ENCODE measurements at places on chromosomes 5 and 9. TPM values are rescaled to one million over a fixed set of nuclear protein-coding genes. Genes with fewer than 3 reads are reported as not detected.

Gene FAM221B
- total RNA-seq = not detected

- no peak overlapping the region for H3K27ac ChIP-seq
- H3K27me3 ChIP-seq = no peaks in the 10 kb centered on the region
- no peak for DNase-seq
- H3K4me3 ChIP-seq = no peak overlapping the region
- H3K4me1 ChIP-seq = no peaks in the 10 kb centered on the region
Measured at GRCh38 chr5:39370555-39371366, 6.5 kb upstream of the C9 start.

Gene PRLR
- 0.05 TPM for total RNA-seq

Gene LCN10
- not detected for total RNA-seq

Gene CARTPT
- total RNA-seq = not detected

DNA sequence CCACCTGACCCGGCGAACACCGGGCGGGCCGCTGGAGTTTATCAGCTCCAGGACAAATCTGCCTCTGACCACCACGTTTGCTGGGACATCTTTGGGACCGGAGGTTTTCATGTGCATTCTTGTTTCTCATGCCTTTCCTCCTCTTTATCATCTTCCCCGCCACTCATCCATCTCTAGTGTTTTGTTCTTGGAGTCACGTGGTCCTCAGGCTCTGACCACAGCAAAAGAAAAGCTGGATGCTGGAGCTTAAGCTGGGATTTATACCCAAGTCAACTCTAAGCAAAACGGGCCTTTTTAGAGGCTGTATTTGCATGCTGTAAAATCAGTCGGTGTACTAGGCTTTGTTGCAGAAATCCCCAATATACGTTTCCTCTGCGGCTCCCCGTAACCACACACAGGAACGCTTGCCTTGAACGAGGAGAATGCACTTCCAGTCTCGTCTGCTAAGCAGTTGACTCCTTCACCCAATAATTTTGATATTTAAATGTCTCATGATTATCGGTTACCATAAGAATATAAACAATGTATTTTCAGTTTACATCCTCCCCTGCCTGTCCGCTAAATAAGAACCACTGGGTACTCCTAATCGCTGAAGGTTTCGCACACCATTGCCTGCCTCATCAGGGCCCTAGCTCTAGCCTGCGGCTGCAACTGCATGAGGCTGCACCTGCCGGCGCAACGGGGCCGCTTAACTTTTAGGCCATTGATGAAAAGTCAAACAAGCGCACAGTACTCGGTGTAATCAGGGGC lies 560 bp upstream of the NDUFS6 start:
- H3K27ac ChIP-seq = peak overlapping the region; percentile 81
- H3K4me3 ChIP-seq = peak overlapping the region; percentile 79
- no peaks in the 10 kb centered on the region for H3K27me3 ChIP-seq
- H3K36me3 ChIP-seq = peaks cover 42% of the 10 kb centered on the region
- peak; percentile 83 for DNase-seq

Gene PCDHB9
- total RNA-seq = 0.15 TPM

DNA sequence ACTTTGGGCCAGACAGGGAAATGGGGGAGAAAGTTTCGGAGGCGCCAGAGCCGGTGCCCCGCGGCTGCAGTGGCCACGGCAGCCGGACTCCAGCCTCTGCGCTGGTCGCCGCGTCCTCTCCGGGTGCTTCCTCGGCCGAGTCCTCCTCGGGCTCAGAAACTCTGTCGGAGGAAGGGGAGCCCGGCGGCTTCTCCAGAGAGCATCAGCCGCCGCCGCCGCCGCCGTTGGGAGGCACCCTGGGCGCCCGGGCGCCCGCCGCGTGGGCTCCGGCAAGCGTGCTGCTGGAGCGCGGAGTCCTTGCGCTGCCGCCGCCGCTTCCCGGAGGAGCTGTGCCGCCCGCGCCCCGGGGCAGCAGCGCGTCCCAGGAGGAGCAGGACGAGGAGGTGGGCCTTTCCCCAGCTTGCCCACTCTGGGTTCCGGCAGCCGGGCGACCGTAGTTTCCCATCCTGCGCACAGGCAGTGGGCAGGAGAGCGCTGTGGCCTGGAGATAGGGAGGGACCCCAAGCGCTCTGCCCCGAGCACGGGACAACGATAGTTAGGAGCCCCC lies 516 bp downstream of the MAST4 start:
- no peak overlapping the region for H3K27ac ChIP-seq
- H3K27me3 ChIP-seq = peaks cover 14% of the 10 kb centered on the region
- peak overlapping the region; percentile 10 for H3K4me3 ChIP-seq

- DNase-seq = no peak
- H3K27me3 ChIP-seq = no peaks in the 10 kb centered on the region
- no peaks in the 10 kb centered on the region for H3K4me1 ChIP-seq
- no peaks in the 10 kb centered on the region for H3K36me3 ChIP-seq
Measured at GRCh38 chr9:68619072-68619471, 78.4 kb upstream of the TMEM252 start.

Gene GFI1B
- total RNA-seq = 3.3 TPM

Gene RELL2
- 5.7 TPM for total RNA-seq

Gene ELAVL2
- not detected for total RNA-seq

Gene KLHL9
- 17.2 TPM for total RNA-seq

GRCh38 chr5:120874081-120874862 lies 410.2 kb downstream of the PRR16 start:
- H3K27ac ChIP-seq = no peak overlapping the region
- no peak overlapping the region for H3K4me3 ChIP-seq
- no peaks in the 10 kb centered on the region for H3K27me3 ChIP-seq
- H3K4me1 ChIP-seq = no peaks in the 10 kb centered on the region

Gene LCN1
- not detected for total RNA-seq

GRCh38 chr9:136671646-136672430 lies 9.1 kb downstream of the EGFL7 start:
- H3K36me3 ChIP-seq = no peaks in the 10 kb centered on the region
- H3K4me1 ChIP-seq = no peaks in the 10 kb centered on the region
- H3K4me3 ChIP-seq = no peak overlapping the region
- peaks cover 2% of the 10 kb centered on the region for H3K27me3 ChIP-seq
- no peak for DNase-seq

Gene SWI5
- 9.3 TPM for total RNA-seq

DNA sequence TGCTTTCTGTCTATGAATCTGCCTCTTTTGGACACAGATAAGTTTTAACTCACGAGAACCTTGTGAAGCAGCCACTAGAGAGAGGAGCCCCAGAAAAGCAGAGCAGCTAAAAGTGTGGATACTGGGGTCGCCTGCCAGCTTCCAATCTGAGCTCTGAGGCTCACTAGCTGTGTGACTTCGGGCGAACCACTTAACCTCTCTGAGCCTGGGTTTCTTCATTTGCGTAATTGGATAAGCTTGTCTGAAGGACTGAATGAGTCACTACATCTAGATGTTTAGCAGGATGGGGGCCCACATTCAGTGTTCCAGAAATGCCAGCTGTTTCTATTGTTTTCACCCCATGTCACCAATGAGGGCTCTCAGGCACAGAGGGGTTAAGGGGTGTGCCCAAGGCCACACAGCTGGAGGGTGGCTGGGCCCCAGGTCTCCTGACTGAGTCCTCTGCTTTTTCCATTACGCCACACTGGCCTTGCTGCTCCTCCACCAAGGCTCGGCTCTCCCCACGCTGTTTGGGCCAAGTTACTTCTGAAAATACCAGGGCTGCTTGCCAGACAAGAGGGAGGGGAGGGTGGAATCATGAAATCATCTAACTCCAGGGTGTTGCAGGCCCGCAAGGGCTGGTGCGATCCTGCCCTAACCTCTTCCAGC lies 36.2 kb downstream of the SH3PXD2B start:
- no peak for DNase-seq
- H3K4me1 ChIP-seq = peaks cover 2% of the 10 kb centered on the region
- no peaks in the 10 kb centered on the region for H3K36me3 ChIP-seq
- H3K27me3 ChIP-seq = no peaks in the 10 kb centered on the region
- no peak overlapping the region for H3K27ac ChIP-seq

DNA sequence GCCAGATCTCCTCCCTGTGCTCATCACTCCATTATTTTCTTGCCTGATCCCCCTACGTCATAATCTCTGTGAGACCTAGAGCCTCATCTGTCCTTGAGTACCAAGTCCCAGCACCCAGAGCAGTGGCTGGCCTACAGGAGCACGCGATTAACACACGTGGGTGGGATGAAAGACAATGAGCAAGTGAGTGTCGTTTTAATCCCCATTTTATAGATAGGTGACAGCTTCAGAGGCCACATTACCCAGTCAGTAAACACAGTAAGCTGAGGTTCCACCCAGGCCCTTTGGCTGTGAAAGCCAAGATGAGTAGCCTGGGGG lies 17.3 kb downstream of the TRUB2 start:
- no peak overlapping the region for H3K4me3 ChIP-seq
- no peaks in the 10 kb centered on the region for H3K27me3 ChIP-seq
- H3K36me3 ChIP-seq = peaks cover 10% of the 10 kb centered on the region
- H3K27ac ChIP-seq = no peak overlapping the region
- DNase-seq = no peak

Gene CARD9
- total RNA-seq = 1.6 TPM

DNA sequence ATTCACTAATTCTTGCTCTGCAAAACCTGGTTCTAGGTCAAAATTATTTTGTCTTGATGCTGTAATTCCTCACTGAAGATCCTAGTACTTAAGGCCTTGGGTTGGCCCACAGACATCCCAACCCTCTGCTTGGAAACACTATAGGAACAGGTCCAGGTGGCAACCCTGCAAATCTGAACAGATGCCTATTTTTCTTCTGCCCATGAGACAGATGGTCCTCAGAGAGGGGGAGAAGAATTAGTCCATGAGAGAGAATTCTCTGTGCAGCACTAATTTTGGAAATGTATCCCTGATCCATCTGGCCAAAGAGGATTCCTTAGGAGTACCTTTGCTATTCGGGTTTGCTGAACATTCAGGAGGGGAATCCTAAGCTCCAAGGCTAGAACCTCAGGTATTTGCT lies 156.3 kb downstream of the ELAVL2 start:
- no peaks in the 10 kb centered on the region for H3K36me3 ChIP-seq
- H3K4me3 ChIP-seq = no peak overlapping the region
- no peak overlapping the region for H3K27ac ChIP-seq
- no peaks in the 10 kb centered on the region for H3K27me3 ChIP-seq
- DNase-seq = no peak
- H3K4me1 ChIP-seq = no peaks in the 10 kb centered on the region
